Right lung (tissue), 10 donors: ENCODE measurements at places on chromosomes 2 and 18. TPM values are rescaled to one million over a fixed set of nuclear protein-coding genes. Genes with fewer than 3 reads are reported as not detected.

DNA sequence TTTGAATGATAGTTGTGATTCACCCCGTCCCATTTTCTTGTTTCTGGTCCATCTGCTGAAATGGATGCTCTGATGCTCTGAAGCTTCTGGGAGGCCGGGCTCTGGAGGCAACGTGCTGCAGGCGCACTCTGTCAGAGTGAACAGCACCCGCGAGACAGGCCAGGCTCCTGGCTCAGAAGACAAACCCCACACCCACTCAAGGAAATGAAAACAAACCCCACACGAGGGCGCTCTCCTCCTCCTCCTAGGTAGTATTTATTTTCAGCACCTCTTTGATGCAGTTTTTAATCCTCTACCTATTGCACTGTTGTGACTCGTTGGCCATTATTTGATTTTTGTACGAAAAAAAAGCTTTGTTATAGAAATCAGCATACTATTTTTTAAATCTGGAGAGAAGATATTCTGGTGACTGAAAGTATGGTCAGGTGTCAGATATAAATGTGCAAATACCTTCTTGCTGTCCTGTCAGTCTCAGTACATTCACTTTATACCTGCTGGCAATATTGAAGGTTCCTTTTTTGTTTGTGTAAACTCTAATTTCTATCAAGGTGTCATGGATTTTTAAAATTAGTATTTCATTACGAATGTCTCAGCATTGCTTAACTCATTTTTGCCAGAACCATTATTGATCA, 10.3 kb upstream of the CHST10 start:
- no peak for DNase-seq

Gene MAP3K2
- polyA plus RNA-seq: 29.9 TPM

- no peak for DNase-seq
Observed at GRCh38 chr2:28623582-28624405, 127.8 kb upstream of the PPP1CB start.

DNA sequence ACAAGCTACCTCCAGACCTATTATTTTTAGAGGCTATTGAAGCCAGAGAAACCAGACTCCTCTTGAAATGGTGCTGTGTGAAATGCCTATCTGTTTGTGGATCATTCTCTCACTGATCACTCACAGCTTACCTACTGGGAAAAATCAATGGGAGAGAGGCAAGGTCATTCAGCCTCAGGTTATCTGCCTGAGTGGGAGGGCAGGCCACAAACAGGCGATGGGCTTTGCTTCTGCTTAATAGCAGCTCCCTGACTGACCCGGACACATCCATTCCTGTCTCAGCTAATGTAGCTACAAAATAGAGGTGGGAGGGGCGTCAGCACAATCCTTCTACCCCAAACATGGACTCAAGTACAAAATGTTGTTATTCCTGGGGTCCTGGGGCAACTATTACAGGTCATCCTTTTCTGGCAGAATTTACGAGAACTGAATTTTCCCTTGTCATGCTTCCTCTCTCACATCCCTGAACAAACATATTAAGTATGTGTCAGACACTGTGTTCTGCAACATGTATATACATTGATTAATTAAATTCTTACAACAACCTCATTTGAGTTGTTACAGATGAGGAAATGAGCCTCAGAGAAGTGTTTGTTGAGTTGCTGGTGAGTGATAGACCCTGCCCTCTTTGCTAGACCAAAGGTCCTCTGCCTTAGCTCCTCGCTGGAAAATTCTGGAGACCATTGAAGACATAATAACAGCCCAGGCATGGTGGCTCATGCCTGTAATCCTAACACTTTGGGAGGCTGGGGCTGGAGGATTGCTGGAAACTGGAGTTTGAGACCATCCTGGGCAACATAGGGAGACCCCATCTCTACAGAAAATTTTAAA, 60.5 kb downstream of the CDK15 start:
- DNase-seq: no peak

Gene TRIP12
- polyA plus RNA-seq: 192 TPM

DNA sequence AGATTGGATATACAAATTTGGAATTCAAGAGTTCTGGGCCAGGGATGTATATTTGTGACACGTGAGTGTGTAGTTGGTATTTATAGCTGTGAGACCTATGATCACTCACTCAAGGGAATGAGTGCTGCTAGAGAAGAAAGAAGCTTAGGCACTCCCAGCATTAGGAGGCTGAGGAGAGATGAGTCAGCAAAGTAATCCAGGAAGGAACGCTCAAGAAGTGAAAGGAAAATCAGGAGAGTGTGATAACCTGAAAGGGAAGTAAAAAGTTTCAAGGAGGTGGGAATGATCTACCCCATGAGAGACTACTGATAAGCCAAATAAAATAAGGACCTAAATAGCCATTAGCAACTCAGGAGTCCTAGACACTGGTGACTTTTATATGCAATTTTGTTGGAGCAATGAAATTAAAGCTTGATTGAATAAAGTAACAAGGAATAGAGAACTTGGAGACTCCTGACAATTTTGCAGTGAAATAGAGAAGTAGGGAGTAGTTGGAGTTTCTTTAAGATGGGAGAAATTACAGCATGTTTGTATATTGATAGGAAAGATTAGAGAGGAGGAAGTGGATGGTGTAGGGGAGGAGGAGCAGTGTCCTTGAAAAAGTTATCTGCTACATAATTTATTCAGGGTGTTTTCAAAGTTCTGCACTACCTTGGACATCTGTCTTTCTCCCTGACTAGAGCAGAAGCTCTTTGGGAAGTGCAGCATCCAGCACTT, 89.9 kb downstream of the UBE2E3 start:
- DNase-seq: no peak

- DNase-seq: no peak
Observed at GRCh38 chr2:41774011-41774605, 273.7 kb upstream of the PKDCC start.

GRCh38 chr2:235710933-235711332, 217.1 kb downstream of the AGAP1 start:
- DNase-seq: no peak

DNA sequence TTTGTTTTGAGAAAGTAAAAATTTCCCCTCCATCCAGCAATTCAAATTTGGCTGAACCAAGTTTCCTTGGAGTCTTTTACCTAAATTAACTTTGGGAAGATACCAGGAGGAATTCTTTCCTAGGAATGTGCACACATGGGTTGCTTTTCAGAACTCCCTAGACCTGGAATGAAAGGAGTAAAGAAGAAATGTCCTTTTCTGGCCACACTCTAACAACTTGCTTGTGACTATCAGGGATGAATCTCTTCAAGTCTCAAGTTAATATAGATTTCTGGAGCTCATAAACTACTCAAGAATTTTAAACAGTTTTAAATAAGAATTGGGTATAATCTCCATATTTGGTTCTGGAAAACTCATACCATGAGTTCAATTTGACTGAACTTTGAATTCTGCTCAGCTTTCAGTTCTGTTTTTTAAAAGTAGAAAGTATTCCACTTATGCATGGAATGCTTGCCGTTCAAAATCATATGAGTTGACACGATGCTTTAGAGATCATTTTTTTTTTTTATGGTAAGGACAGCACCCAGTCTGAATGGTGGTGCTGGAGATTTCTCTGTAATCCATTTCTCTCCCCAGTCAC, 7.7 kb downstream of the RASGRP3 start:
- no peak for DNase-seq

- DNase-seq: no peak
Observed at GRCh38 chr2:154447727-154448418, 250.6 kb upstream of the KCNJ3 start.

DNA sequence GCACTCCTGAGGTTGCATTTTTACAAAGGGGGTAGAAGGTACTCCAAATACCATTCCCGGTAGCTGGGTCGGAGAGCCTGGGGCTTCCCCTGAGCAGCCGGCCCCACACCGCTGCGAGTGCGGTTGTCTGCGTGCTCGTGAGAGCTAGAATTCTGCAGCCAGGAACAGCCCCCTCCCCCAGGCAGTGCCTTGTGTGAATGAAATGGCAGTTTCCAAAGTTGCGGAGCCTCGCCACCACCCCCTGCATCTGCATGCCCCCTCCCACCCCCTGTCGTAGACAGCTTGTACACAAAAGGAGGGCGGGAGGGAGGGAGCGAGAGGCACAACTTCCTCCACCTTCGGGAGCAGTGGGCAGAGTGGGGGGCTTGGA, 1.1 kb downstream of the MYCN start:
- peak; percentile 7 for DNase-seq

GRCh38 chr2:61117534-61117933, 44.5 kb upstream of the C2orf74 start:
- DNase-seq: no peak

DNA sequence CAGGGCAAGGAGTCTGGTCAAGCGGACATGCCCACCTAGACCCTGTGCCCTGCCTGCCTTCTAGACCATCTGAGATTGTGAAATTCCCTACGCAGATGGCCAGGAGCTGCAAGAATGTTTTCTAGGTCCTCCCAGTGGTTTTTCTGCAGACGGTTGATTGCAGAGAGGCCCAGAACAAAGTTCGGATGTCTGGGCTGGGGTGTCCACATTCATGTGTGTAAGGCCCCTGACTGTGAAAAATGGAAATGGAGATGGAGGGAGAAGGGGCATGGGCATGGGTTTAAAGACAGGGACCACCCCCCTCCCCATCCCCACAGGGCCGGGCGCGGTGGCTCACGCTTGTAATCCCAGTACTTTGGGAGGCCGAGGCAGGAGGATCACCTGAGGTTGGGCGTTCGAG, 11.8 kb downstream of the ARHGAP25 start:
- no peak for DNase-seq

Gene CRYGD
- polyA plus RNA-seq: 0.25 TPM

DNA sequence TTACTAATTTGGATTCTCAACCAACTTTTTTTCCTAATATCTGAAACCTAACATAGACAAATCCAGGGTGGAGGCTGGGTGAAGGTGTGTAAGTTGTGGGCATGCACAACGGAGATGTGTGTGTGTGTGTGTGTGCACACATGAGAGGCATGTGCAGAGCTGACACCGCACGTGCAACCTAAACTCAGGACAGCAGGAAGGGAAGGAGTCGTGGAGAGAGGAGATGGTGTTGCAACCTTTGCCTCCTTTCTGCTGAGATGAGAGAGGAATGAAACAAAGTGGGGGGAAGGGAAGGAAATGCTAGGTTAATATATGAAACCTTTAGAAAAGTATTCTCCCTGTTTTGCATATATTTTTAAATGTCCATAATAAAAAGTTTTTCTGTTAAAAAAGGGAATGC, 64.7 kb downstream of the KCTD1 start:
- no peak for DNase-seq

DNA sequence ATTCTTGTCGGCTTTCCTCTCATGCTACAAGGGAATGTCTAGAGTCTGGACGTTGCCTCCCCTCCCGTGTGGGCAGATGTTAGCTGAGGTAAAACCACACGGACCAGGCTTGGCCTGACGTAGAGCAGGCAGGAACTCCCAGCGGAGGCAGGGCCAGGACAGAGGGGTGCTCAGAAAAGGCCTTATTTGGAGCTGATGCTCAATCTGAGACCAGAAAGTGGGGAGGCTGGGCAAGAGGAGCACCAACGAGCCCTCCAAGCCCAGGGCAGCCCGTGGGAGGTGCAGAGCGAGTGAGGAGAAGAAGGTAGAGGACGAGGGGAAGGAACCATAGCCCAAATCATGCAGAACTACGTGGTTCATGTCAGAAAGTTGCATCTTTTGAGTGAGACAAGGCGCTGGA, 9.0 kb downstream of the TEX51 start:
- DNase-seq: no peak

GRCh38 chr2:96961210-96961950, 25.0 kb downstream of the FAM178B start:
- DNase-seq: no peak

- no peak for DNase-seq
Observed at GRCh38 chr2:181658444-181658843, 1.5 kb upstream of the CERKL start.

DNA sequence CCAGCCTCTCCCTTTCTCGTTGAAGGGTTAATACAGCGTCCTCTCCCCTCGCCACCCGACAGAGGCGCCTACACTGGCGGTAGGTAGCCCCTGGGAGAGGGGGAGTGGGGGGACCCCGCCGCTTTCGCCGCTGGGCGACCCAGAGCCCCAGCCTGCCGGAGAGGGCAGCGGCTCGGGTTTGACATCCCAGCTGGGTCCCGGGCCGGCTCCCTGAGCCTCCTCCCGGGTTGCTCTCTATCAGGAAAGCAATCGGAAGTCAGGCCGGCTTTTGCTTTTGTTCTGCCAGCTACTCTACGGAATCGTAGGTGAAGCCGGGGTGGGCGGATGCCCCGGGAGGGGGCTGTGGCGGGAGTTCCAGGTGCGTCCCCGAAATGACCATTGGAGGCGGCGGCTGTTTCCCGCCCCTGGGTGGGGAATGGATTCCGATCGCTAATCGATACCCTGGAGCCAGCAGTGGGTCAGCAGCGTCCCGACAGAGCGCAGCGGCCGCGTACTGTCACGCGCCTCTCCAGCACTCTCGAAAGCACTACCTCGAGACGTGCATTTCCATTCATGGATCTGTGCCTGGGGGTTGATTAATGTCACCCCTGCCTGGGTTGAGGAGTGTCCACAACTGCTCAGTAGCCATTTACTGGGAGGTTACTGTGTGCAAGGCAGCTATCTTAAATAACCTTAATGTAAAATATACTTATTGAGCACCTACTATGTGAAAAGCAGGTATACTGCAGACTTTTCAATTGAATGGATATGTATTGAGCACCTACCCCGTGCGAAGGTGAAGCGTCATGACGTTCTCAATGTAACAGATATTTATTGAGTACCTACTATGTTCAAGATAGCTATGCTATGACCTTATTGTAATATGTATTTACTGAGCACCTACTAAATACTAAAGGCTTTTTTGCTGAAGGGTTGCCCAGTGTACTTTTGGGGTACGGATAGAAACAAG, 1.1 kb downstream of the MAPK4 start:
- DNase-seq: no peak

Gene POTEI
- 0.23 TPM for polyA plus RNA-seq

Gene LOXHD1
- 1.8 TPM for polyA plus RNA-seq

Gene ELOA2
- polyA plus RNA-seq: not detected

GRCh38 chr2:68931799-68932198, 20.9 kb downstream of the GKN2 start:
- peak; percentile 75 for DNase-seq

Gene ZC3H6
- 11.4 TPM for polyA plus RNA-seq

DNA sequence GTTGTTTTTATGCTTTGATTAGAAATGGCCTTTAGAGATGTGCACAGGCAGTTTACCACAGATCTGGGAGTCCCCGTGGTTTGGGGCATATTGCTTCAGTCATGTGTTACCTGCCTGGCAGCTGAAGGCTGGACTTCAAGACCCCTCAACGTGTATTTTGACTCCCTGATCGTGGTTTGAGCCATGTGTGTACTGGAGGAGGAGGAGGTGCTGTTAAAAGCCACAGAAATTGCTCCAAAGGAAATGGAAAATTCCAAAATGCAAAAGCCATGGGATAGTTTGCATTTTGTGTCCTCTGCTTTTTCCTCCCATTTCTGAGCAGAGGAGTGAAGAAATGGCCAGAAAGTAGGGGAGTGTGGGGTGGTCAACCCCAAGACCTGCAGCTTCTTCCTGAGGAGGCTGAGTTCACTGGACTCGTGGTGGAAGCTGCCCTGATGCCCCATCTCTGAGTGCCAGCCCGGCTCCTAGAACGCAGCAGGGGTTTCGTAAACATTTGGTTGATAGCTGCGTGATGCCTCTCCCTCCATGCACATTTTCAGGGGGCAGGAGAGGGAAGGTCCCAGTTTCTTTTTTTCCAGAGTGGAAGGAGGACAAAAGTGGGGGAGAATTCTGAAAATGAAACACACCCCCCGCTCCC, 45.7 kb downstream of the ITGB1BP1 start:
- DNase-seq: no peak
